ENCODE measurements at places on chromosomes 12 and 14.

DNA sequence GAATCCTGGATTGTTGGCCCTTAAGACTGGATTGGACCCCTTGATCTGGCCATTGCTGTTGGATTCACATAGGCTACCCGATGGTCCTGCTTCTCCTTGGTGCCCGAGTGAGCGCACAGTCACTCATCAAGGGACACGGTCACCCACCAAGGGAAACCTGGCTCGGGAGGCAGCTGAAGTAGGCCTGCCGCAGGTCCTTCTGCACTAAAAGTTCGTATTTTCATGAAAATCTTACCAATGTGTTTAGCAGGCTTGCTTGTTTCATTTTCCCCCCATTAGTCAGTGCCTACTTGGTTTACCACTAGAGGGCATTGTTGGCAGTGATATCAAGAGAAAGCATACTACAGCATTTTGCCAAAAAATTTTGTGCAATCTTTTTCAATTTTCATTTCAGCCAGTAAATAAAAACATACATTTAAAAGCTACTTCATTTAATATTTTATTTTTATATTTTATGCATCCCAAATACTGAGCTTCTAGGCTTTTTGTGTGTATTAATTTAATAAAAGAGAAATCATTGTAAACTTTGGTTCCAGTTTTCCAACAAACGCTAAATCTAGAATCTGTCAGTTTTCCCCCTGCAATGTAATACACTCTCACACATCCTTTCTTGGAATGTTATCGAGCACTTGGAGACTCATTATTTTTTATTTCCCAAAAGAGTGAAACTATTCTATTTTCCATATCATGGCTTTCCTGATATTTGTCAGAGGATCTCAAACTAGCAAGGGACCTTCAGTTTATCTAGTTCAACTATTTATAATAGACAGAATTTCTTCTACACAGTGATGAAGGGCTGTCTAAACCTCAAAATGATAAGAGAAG, 116.7 kb downstream of the LMNTD1 start:
- DNase-seq, result peak; percentile 86

DNA sequence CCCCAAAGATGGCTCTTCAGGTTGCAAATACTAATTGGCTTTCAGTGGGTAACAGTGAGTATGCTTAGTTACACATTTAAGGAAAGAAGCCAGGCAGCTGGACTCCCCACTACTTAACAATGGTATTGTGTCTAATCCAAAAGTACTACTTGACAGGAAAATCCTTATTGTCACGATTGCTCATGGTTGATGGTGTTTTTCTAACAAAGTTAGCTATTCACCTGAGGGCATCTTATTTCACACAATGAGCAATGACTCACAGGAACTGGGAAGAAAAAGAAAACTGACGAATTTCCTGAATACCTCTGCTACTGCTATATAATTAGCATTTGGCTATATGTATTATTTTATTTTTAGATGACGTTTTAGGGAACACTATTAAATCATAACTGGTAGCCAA, 33.4 kb upstream of the ALG10 start:
- DNase-seq, result no peak

GRCh38 chr14:75413013-75413412, 14.8 kb upstream of the JDP2 start:
- DNase-seq, result no peak

- peak; percentile 37 for DNase-seq
Observed at GRCh38 chr14:41824441-41824840, 217.8 kb downstream of the LRFN5 start.

GRCh38 chr12:132413931-132414588, 75.9 kb upstream of the FBRSL1 start:
- DNase-seq, result peak; percentile 67

DNA sequence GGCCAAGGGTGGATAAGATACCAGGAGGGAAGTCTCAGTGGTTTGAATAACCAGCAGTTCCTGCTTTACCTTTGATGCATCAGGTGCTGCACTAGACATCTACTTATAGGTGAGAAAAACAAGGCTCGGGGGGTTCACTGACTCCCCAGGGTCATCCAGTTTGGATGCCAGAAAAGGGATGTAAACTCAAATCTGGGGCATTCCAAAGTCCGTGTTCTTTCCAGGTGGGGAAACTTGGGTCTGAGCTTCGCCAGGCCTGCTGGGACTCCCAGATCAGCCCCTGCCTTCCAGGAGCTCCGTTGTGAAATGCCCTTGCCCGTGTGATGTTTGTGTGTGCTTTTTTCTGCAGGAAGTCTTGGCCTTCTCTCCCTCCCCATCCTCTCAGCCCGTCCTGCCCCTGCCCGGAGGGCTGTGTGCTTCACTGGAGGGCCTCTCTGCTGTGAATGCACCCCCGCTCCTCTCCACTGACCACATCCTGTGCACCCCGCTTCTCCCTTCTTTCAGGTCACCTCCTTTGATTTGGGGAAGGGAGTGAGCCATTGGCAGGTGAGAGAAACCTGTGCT, 42.1 kb downstream of the TSPAN9 start:
- DNase-seq, result no peak

DNA sequence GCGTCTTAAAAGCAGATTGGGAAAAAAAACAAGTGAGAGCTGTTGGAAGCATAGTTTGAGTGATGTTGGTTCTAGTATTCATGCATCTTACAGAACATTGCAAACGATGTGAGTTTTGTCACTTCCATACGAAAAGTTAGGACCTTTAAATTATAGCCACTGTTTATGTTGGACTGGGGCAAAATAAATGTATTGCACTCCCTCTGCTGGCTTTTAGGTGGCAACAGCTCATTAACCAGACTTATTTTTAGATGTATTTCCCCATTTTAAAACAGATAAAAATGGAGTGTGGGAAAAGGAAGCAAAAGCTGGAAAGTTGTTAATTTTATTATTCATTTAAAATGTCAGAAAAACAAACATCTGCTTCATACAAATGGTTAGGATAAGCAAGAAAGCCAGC, 111.9 kb downstream of the LGR5 start:
- DNase-seq, result peak; percentile 26

GRCh38 chr12:132429946-132430643, 59.9 kb upstream of the FBRSL1 start:
- DNase-seq, result peak; percentile 71

DNA sequence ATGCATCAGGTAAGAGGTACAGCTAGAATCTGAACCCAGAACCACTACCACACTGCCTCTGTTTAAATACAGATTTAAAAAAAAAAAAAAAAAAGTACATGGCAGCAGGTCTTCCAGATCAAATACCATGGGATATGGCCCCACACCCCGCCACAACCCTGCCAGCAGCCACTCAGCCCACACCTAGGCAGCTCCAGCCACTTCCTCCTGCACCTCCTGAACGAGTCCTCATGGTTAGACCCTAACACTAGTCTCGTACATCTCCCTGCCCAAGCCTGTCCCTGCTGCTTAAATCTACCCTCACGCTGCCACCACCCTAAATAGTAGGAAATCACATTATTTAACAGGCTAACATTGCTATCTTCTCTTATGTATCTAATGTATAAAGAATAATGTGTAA, 12.6 kb downstream of the SETD3 start:
- no peak for DNase-seq

- DNase-seq, result no peak
Observed at GRCh38 chr14:44113769-44114730, 393.0 kb downstream of the FSCB start.

GRCh38 chr14:97453991-97454390, 656.8 kb downstream of the VRK1 start:
- DNase-seq, result no peak

DNA sequence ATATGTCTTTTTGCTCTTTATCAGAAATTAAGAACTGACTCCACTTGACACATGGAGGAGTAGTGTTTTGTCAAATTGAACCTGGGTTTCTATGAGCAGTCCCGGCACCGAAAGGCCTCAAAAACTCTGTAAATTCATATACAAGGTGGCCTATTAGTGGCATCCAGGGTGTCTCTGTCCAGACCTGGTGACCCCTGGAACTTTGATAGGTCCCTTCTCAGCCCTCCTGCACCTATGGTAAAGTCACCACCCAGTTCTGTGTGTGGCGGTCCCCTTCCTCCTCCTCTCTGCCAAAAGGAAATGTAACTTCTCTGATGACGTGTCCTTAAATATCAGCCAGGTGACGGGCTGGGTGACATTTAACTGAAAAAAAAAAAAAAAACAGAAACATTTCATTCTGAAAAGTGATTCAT, 204.0 kb upstream of the FOXN3 start:
- no peak for DNase-seq

- no peak for DNase-seq
Observed at GRCh38 chr12:108691998-108692808, 39.1 kb downstream of the CORO1C start.

- DNase-seq, result no peak
Observed at GRCh38 chr14:78982551-78982950, 812.4 kb downstream of the NRXN3 start.

- no peak for DNase-seq
Observed at GRCh38 chr12:131482686-131483085, 228.2 kb upstream of the SFSWAP start.

- DNase-seq, result no peak
Observed at GRCh38 chr12:100698518-100698917, 96.1 kb upstream of the ANO4 start.

DNA sequence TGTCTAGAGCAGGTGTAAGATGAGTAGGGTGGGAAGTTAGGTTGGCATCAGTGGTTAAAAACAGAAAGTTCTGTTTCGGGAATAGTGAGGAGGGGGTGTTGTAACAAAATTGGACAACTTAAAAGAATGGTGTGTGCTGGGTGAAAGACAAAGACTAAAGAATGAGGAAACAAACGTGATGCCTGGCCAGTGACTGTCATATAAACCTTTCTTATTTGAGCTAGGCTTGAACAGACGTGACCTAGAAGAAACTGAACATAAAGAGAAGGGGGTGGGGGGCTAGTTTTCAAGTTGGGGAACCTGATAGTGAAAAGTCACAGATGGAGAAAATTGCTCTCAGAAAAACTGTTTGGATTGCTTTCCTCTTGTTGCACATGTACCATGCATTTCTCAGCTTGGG, 39.6 kb downstream of the RAD52 start:
- no peak for DNase-seq

GRCh38 chr14:38791862-38792261, 311.2 kb downstream of the SEC23A start:
- DNase-seq, result peak; percentile 56

- no peak for DNase-seq
Observed at GRCh38 chr12:47123730-47124129, 44.0 kb upstream of the AMIGO2 start.

GRCh38 chr14:90354551-90355298, 23.0 kb upstream of the NRDE2 start:
- no peak for DNase-seq

DNA sequence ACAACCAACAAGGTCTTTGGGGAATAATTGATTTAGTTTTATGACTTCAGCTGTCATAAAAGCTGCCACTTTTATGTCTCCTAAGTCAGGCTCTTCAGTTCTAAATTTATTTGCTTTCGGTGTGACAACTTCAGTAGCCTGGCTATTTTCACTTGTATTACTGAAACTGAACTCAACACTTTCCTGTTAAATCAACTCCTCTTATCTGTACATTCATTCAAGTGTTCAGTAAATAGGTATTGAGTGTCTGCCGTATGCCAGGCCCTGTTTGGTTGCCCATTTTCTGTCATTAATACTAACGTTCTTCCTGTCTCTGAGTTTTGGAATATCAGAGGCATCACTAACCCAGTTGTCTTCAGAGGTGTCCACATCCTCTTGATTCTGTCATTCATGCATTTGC, 7.5 kb downstream of the UTP20 start:
- no peak for DNase-seq

DNA sequence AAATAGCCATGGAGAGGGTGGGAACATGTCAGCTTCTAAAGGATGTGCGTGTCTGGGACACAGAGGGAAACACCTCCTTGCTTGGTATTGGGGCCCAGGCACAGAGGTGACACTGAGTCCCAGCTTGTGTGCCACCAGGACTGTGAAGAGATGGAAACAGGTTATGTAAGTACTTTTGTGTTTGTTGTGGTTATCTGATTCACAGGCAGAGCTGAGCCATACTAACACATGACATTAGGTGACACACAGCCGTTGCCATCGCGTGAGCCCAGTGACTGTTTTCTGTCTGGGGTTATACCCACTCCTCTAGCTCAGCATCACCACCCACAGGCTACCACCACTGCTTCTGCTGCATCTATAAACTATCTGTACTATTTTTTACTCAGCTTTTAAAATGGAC, 12.1 kb upstream of the FLVCR2 start:
- DNase-seq, result no peak

DNA sequence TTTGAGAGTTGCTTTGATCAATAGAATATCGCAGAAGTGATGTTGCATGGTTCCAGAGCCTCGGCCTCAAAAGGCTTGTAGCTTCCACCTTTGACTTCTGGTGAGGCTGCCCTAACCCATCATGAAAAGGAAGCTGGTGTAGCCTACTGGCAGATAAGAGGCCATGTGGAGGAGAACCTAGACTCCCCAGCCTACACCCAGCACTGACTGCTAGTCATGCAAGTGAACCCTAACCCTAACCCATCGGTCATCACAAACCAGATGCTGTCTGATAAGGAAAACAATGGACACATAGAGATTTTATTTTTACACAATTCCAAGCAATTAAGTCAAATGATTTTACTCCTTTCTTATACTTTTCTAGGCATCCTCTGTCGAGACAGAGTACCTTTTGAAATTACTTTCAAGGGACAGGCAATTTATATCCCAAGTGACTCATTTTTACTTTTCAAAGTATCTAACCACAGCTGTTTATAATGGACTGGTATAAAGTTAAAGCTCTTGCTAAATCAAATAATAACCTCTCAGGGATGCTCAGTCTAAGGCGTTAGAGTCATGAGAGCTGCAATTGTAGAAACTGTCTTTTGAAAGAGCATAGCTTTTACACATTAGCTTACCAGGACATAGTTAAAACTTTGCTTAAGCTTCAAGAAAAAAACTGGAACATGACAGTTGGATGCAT, 17.6 kb downstream of the PTPRB start:
- DNase-seq, result no peak

- DNase-seq, result no peak
Observed at GRCh38 chr12:12606781-12607589, 4.7 kb upstream of the CREBL2 start.

- DNase-seq, result peak; percentile 70
Observed at GRCh38 chr12:2682296-2683251, 112.2 kb upstream of the FKBP4 start.
